ENCODE measurements at places on chromosomes 12 and 14.

- DNase-seq = no peak
Observed at GRCh38 chr12:11811008-11811407, 161.5 kb downstream of the ETV6 start.

GRCh38 chr12:6784296-6784695 lies 5.0 kb upstream of the CD4 start:
- no peak for DNase-seq

GRCh38 chr12:110102255-110102654 lies 21.9 kb upstream of the IFT81 start:
- DNase-seq = no peak

DNA sequence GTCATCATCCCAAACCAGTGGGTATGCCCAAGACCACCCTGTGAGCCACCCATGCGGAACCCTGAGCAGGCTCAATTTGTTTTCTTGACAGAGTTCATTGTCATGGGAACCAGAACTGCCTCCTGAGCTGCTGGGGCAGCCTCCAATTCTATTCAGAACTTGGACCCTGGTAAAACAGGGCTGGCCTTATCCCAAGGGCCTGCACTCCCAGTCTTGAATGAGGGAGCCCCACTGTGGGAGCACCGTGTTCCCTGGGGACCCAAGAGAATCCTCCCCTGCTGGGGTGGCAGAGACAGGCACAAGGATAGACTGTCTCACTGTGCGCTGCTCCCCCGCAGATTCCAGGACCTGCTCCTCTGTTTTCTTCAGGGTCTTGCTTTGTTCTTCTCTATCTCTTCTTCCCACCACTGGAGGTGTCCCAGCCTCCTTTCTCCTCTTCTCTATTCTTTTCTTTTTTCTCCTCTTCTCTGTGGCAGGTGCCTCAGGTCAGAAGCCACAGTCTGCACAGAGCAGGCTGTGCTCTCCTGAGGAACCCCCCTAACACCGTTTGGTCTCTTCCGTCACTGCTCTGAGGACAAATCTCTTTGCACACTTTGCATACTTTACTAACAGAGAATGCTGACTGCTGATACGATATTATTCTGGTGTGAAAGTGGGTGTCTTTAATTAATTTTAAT lies 31.2 kb upstream of the CHPT1 start:
- no peak for DNase-seq

DNA sequence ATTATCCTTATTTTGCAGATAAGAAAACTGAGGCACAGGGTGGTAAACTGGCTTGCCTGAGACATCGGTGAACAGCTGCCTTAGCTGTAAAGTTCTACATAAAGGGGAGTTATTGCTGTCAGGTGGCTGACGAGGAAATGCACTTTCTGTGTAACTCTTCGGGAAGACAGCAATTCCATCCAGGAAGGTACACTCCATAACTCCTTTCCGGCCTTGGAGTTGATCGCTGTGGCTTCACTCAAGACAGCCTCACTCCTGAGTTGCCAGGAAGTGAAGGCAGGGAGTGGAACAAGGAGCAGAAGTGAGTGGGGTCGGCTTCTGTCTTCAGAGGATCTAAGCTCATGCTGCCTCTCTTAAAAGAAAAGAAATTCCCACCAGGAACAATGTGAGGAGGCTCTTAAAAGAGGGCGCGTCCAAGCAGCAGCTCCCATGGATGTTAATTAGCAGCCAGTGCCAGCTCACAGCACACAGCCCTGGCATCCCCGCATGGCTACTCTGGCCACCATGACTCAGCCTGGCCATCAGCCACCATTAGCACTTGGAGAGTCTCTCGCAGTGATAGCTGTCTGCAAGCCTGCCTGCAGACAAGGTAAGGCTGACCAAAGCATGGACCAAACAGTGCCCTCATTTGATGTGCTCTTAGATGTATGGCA lies 60.3 kb downstream of the NUAK1 start:
- peak; percentile 77 for DNase-seq

GRCh38 chr12:132286912-132287311 lies 42.5 kb downstream of the GALNT9 start:
- peak; percentile 44 for DNase-seq

DNA sequence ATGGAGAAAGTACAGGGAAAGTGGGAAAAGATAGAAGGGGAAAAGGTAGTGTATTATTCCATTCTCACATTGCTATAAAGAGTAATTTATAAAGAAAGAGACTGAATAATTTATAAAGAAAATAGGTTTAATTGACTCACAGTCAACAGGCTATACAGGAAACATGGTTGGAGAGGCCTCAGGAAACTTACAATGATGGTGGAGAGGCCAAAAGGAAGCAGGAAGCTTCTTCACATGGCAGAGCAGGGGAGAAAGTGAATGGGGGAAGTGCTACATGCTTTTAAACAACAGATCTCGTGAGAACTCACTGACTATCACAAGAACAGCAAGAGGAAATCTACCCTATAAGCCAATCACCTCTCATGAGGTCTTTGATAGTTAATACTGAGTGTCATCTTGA lies 725.0 kb upstream of the FLRT2 start:
- DNase-seq = no peak

- no peak for DNase-seq
Observed at GRCh38 chr14:32552766-32553165, 223.7 kb downstream of the AKAP6 start.

GRCh38 chr12:103727638-103728037 lies 113.4 kb downstream of the NT5DC3 start:
- DNase-seq = no peak

- DNase-seq = peak; percentile 4
Observed at GRCh38 chr14:24273422-24273998, 2.1 kb upstream of the RABGGTA start.

DNA sequence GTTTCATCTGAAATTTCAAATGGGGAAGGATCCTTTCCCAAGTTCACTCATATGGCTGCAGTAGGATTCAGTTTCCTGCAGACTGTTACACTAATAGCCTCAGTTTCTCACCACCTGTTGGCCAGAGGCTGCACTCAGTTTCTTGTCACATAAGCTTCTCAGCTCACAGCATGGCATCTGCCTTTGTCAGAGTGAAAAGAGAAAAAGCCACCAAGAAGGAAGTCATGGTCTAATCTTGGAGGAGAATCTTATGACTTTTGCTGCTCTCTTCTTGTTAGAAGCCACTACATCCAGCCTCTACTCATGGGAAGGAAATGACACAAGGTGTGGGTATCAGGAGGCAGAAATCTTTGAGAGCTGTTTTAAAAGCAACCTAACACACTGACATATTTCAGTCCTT lies 39.4 kb upstream of the BTG1 start:
- no peak for DNase-seq

GRCh38 chr12:1833596-1834028 lies 13.2 kb downstream of the LRTM2 start:
- DNase-seq = peak; percentile 0

DNA sequence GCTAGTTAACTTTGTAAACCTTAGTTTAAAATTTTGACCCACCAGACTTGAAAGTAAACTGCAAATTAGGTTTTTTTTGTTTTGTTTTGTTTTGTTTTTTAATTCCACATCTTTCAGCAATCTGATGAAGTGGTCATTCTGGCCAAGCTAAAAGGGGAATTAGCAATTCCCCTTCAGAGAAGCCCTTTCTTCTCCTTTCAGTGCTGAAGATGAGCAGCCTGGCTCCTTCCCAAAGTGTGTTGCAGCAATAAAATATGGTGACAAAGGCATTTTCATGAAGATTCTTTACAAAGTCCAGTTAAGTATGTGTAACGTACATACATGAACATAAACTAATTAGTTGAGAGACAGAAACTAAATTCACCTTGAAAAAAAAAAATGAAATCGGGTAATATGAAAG lies 380.1 kb downstream of the NOVA1 start:
- DNase-seq = no peak

DNA sequence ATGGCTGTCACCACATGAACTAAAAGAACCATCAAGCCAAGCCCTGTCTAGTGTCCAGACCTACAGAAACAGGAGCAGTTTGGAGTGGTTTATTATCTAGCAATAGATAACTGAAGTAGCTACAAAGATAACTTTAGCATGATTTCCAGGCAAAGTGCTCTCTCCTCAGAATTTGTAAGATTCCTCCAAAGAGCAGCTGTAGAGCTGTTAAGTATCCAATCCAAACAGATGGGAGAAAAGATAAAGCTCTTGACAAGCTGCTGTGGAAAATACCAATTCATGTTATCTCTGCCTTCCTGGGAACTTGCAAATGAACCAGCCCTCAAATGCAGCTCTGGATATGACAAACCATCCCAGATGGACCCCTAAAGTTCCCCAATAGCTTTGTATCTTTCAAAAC lies 78.9 kb upstream of the RESF1 start:
- no peak for DNase-seq

DNA sequence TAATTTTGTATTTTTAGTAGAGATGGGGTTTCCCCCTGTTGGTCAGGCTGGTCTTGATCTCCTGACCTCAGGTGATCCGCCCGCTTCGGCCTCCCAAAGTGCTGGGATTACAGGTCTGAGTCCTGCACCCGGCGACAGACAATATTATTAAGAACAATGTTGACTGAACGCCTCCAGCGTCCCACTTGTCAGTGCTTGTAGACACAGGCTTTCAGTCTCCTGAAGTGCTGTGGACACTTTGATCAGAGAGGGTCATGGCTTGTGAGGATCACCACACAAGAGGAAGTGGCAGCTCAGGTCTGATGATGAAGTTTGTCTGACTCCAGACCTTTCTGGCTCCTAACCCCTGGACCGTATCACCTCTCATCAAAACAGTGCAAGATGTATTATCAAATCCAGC lies 114.6 kb downstream of the CHST11 start:
- DNase-seq = no peak

- DNase-seq = no peak
Observed at GRCh38 chr14:99672506-99673304, 11.4 kb upstream of the CYP46A1 start.

GRCh38 chr14:56199095-56199981 lies 81.1 kb downstream of the PELI2 start:
- no peak for DNase-seq

DNA sequence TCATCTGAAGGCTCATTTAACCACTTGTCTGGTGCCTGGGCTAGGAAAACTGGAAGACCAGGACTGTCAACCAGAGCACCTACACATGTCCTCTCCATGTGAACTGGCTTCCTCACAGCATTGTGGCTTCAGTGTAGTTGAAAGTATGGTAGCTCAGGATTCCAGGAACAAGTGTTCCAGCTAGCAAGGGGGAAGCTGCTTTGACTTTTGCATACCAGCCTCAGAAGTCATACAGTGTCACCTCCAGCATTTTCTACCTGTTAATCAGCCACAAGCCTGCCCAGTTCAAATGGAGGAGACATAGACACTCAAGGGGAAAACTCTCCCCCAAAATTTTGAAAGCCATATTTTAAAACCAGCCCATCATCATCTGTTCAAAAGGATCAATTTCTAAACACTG lies 212.8 kb upstream of the CAND1 start:
- DNase-seq = no peak

GRCh38 chr14:104797115-104798044 lies 1.8 kb upstream of the AKT1 start:
- DNase-seq = peak; percentile 54

GRCh38 chr14:99213527-99213971 lies 58.4 kb downstream of the BCL11B start:
- DNase-seq = no peak

GRCh38 chr12:114006482-114007425 lies 40.6 kb upstream of the RBM19 start:
- no peak for DNase-seq

- no peak for DNase-seq
Observed at GRCh38 chr12:14099994-14100393, 118.6 kb upstream of the GRIN2B start.

- DNase-seq = no peak
Observed at GRCh38 chr12:96769400-96769799, 137.7 kb upstream of the NEDD1 start.

- DNase-seq = no peak
Observed at GRCh38 chr14:87864356-87865270, 128.4 kb downstream of the GALC start.

GRCh38 chr14:75595226-75595625 lies 16.8 kb downstream of the FLVCR2 start:
- no peak for DNase-seq

DNA sequence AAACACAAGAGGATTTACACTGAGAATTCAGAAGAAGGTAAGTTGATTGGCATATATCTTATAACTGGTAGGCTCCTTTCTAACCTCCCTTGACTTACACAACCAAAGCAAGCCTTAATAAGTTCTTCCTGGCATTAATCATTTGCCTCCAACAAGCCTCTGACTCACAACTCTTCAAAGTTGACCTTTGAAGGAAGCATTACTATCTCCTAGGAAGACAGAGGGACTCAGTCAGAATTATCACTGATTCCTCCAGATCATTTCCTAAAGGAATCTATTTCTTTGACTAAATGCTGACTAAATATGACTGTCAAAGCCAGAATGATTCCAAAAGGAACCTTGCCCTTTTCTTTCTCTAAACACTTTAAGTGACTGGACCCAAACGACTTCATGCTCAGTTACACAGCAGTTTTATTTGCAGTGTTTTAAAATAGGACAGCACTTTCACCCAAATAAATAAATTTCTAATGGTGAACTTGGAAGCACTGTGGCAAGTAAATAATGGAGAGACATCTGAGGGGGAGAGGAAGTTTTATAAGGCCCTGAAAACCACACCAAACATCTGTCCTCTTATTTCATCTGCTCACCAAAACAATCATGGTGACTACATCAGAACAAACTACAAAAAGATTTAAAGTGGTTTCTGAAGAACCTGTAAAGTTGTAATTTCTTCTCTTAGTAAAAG lies 128.2 kb downstream of the KLHL28 start:
- no peak for DNase-seq

- no peak for DNase-seq
Observed at GRCh38 chr12:79658221-79658620, 32.5 kb downstream of the PAWR start.

Data from right cardiac atrium (tissue), 5 donors.